ENCODE measurements at places on chromosomes 12 and 14.

DNA sequence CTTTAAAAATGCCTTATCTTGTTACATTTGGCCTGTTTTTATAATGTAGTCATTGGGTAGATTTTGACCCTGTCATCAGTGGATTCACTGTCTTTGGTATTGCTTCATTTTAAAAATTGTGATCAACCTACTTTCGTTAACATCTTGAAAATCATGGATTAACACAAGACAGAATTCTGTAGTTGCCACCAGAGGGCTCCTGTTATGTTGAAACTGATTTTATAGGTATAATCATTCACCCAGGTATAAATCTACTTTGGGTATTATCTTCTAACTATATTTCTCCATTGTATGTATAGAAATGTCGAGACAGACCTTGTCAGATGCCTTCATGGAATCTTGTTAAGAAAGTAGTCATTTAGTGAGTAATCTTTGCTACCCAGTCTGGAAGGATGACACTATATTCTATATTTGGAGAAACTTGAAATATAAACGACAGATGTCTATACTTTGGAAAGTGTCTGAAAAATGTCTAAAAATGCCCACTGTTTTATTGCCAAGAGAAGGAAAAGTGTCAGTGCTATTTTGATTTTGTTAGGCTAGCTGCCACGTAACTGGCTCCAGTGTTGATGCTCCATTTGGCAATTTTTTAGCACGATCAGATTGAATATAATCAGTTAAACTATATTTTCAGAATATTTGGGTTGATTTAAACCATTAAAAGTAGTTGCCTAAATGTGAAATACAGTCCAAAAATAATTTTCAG is 129.4 kb downstream of the PELI2 start:
- no peak for DNase-seq

DNA sequence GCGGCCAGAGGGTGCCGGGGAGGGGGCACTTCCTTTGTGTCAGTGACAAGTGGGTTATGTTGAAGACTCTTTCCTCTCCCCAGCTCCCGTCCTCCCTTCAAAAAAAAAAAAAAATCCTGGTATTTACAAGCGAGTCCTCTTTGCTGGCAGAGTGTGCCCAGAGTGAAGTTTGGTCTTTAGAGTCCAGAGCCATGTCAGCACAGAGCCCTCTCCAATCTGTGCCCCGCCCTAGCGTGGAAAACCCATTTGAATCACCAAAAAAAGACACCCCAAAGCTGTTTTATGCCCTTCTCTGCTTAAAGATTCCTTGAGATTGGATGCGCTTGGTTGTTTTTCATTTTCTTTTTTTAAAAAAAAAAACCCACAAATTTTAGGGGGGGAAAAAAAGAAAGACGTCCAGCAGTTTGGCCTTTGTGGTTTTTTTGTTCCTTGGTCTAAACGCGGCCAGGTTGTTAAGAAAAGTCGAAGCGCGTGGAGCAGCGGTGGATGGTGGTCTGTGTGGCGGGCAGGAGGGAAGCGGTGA is 3.3 kb downstream of the NKX2-1 start:
- DNase-seq = no peak

DNA sequence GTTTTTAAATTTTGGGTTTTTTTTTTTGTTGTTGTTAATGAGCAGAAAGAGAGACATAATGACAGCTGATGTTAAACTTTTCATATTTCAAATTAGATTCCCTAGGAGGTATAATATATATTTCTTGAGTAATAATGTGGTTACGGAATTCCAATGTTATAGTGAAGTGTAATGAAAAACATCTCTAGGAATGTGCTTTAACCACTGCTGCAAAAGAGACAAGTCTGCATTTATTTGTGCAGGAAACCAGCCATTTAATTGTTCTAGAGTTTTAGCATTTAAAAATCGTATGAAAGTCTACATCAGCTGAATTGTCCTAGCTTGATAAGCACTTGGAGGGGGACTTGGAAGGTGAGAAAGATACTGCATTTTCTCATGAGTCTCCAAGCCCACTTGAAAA is 14.3 kb downstream of the SERPINA10 start:
- DNase-seq = no peak

- DNase-seq = no peak
Observed at GRCh38 chr12:75790219-75790618, 241.4 kb downstream of the PHLDA1 start.

GRCh38 chr12:106926657-106927056 is 29.1 kb upstream of the TMEM263 start:
- DNase-seq = no peak

DNA sequence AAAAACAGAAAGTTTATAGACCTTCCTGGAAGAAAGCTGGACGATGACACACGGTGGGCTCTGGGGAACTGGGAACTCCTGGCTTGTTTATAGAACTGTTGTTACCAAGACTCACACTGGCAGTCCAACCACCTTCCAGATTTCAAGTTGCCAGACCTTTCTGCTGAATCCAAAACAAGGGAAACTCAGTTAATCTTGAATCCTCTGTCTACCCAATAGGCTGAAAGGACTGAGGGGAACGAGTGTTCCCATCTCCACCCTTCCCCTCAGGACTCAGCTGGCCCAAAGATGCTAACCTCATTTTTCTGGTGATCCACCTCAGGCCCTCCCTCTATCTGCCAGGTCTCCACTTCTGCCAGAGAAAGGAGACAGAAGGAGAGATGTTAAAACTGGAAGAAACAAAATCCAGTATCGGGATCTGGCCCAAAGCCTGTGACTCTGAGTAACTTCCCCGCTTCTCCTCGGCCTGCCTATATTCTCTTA is 231.4 kb downstream of the ANO2 start:
- DNase-seq = no peak

- DNase-seq = no peak
Observed at GRCh38 chr14:30607156-30607780, 14.9 kb upstream of the SCFD1 start.

GRCh38 chr14:102063808-102064429 is 22.9 kb downstream of the HSP90AA1 start:
- DNase-seq = no peak

DNA sequence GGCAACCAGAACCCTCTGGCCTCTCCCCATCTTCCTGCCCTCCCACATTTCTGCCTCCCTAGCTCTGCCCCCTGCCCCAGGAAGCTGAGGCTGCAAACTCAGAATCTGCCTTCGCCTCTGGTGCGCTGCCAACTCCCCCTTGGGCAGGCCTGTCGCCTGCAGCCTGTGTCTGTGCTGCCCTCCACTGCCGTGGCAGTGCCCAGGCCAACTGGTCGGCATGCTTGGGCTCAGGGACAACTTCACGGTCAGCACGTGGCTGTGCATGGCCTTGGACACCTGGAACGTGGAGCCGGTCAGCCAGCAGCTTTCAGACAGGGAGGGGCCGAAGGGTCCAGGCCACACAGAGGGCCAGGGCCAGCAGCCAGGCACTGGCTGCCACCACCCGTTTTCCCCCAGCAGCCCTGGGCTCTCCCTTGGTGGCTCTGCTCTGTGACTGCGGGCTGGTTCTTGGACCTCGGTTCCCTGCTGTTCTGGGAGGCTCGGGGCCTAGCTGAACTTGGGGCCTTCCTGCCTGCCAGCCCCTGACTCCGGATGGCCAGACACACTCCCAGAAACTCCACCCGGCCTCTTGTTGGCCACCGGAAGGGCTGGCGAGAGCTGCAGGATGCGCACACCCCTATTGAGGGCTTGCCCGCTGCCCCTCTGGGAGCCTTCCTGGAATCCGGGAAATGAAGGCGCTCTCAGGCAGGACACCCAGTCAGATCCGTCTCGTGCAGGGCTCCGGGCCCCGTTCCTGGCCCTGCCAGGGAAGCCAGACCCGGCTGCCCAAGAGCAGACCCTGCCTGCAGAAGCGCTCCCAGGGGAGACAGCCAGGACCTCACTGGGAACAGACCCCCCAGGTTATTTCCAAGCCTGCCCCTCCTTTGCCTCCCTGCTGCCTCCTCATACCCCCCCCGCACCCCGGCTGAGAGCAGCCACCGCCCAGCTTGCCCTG is 34.2 kb upstream of the PPP1R13B start:
- no peak for DNase-seq

DNA sequence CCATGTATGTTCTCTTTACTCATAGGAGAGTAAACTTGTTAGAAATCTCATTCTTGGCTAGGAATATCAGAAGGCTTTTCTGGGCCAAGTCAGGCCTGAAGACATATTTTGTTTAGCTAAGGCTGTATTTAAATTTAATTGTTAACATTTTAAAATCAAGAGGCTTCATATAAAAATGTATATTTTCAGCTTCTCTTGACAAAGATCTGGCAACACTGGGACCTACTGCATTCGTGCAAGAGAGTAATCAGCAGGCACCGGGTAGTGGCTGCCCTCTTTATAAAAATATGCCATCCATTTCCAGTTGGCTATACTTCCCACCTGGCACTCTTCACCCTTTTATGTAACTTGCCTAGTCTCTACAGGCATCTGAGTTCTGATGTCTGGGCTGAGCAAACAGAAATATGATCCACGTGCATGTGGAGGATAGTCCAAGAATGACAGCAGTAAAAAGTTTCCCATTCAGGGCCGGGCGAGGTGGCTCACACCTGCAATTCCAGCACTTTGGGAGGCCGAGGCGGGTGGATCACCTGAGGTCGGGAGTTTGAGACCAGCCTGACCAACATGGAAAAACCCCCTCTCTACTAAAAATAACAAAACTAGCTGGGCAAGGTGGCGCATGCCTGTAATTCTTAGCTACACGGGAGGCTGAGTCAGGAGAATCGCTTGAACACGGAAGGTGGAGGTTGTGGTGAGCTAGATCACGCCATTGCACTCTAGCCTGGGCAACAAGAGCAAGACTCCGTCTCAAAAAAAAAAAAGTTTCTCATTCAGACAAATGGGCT is 2.0 kb upstream of the SOS2 start:
- peak; percentile 13 for DNase-seq

DNA sequence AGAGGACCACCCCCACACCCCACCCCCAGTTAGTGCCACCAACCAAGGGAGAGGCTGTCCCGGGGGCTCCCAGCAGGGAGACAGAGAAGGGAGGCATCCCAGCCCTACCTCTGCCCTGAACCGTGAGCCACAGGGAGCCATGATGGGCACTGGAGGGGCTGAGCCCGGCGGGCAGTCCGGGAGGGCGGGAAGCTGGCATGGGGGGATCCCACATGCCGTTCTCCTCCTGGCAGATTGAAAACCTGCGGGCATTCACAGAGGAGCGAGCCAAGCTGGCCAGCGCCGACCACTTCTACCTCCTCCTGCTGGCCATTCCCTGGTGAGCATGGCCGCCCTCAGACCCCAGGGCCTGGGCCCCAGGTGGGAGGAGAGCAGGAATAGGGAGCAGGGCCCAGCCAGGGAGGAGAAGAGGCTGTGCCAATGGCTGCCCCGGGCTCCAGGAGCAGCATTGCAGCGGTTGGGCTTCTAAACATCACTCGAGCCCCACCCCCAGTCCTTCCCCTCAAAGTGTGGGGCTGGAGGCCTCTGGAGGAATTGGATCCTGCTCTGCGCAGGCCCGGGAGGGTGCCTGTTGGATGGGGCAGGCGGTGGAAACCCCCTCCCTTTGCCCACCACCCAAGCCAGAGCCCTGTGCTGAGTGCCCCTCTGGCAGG is 14.5 kb upstream of the ADSS1 start:
- DNase-seq = no peak

GRCh38 chr14:92122761-92123160 is 992 bp downstream of the CPSF2 start:
- DNase-seq = no peak

All from stimulated activated CD4-positive, alpha-beta T cell treated with anti-CD3 and anti-CD28 coated beads, TNF-alpha, amount 100 ng/mL, for 48 hours (primary cell).